ENCODE measurements at places on chromosomes 4 and X.

DNA sequence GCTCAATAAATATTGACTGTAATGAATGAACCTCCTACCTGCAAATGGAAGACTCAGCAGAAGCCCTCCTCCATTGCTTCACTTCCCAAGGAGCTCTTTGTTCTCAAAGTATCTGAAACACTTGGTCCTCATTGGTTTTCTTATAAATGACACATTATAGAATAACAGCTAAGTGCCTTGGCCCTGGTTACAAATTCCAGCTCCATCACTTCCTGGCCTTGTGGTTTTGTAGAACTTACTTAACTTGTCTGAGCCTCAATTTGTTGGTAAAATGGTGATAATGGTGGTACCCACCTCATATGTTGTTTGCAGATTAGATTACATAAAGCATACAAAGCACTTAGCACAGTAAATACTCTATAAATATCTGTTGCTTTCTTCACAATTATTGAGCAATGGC lies 25.2 kb upstream of the SMIM20 start:
- DNase-seq = no peak

DNA sequence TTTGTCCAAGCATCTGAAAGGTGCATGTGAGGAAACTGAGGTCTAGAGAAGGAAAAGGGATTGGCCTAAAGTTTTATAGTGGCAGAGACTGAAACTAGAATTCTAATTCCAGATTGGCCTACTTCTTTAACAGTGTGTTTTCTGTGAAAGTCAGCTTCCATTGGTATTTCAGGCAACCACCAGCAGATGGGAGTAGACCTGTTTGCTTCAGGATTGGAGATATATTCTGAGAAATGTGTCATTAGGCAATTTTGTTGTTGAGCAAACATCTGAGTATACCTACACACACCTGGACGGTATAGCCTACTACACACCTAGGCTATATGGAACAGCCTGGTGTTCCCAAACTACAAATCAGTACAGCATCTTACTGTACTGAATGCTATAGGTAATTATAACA lies 207.3 kb upstream of the RADX start:
- no peak for DNase-seq

- no peak for DNase-seq
Measured at GRCh38 chr4:65242156-65242846, 428.0 kb downstream of the EPHA5 start.

GRCh38 chr4:54784161-54784671 lies 126.5 kb downstream of the KIT start:
- DNase-seq = no peak

DNA sequence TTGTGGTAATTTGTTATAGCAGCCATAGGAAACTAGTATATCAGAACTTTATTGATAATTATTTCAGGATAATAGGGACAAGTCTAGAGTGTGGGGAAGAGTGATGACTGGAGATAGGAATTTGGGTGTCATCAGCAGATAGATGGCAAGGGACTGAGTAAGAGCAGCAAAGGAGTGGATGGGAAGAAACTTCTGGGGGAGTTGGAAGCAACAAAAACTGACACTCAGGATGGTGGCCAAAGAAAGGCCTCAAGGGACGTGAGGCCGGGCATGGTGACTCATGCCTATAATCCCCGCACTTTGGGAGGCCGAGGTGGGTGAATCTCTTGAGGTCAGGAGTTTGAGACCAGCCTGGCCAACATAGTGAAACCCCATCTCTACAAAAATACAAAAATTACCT lies 9.1 kb upstream of the SLC25A5 start:
- DNase-seq = no peak
